ENCODE measurements at places on chromosomes 1 and 21. TPM values are rescaled to one million over a fixed set of nuclear protein-coding genes. Genes with fewer than 3 reads are reported as not detected.

GRCh38 chr1:91545506-91546300 lies 45.1 kb downstream of the CDC7 start:
- H3K4me1 ChIP-seq: no peaks in the 10 kb centered on the region
- H3K4me3 ChIP-seq: no peak overlapping the region
- no peaks in the 10 kb centered on the region for H3K27me3 ChIP-seq
- DNase-seq: no peak

GRCh38 chr1:159218649-159219636 lies 14.3 kb downstream of the ACKR1 start:
- no peaks in the 10 kb centered on the region for H3K27me3 ChIP-seq
- DNase-seq: no peak
- no peak overlapping the region for H3K27ac ChIP-seq
- no peak overlapping the region for H3K4me3 ChIP-seq
- no peaks in the 10 kb centered on the region for H3K4me1 ChIP-seq

PPM1J gene
- 4.6 TPM for total RNA-seq

DNA sequence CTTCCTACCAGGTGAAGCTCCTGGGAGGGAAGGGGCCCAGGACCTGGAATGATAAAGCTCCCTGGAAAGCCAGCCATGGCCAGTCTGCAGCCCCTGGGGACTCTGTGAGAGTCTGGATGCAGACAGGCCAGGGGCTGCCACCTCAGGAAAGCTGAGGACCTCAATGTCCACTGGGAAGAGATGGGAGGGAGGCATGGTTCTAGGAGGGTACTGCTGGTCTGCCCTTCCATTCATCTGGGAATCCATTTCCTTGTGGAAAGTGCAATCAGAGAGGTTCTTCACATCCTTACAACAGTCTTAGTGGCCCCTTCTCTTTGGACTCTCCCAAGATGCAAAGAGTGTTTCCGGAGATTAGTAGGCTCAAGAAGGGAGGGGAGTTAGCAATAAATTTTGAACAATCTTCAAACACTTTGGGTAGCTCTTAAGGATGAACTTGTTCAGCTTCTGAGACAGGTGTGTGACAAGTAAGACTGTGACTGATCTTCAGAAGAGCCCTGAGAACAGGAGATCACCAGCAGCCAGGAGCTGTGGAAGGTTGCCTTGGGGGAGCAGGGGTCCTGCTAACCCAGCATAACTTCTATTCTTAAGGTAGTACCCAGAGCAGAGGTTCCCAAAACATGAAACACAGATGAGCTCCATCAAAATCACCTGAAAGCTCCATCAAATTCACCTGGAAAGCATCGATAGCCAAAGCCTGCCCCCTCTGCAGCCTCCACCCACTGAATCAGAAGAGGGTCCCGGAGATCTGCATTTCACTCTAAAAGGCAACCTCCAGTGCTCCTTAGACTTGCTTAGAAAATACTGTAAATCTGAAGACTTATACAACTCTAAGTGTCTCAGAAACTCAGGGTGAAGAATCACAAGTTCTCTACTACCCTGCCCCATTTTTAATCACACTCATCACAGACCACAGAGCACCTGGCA lies 616 bp upstream of the LAX1 start:
- H3K4me1 ChIP-seq: no peaks in the 10 kb centered on the region
- no peaks in the 10 kb centered on the region for H3K27me3 ChIP-seq
- H3K27ac ChIP-seq: no peak overlapping the region
- DNase-seq: no peak
- H3K4me3 ChIP-seq: no peak overlapping the region

DNA sequence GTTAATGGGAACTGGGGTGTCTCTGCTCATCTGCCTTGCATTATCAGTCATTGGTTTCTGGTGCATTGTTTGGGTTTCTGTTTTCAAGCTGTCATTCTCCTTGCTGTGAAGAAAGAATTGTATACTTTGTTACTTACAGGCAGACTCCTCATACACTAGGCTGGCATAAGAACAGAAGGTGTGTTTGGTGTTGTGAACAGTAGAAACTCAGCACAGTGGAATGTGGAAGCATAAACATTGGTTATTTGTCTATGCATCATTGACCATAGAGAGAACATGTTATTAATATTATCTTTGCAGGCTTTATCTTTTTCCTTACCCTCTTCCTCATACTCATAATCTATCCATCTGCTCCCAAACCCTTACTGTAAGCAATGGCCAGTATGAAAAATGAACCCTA lies 18.2 kb downstream of the C1orf87 start:
- no peak overlapping the region for H3K4me3 ChIP-seq
- DNase-seq: no peak
- no peak overlapping the region for H3K27ac ChIP-seq
- no peaks in the 10 kb centered on the region for H3K27me3 ChIP-seq
- H3K4me1 ChIP-seq: peaks cover 3% of the 10 kb centered on the region

DNA sequence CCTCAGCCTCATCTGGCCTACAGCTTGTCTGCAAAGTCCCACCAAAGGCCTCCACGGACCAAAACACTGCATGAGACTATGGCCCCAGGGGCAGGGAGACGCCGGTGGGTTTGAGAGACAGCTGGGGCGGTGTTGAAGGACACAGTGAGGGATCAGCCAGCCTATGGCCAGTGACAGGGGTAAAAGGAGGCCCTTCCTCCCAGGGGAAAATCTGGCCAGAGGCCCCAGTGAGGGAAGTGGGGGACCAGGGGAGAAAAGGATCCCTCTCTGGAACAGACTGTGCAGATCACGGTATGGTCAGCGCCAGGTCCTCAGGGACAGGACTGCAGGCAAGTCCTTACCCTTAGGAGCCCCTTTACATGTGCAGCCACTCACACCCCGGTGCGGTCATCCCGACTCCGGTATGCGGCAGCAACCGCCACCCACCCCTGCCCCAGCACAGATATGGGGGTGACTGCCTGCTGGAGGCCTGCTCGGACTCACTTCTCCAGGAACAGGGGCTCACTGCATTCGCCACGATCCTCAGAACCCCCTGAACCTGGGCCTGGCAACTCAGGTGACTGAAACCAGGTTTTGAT lies 1.3 kb downstream of the CERS2 start:
- peak; percentile 56 for DNase-seq
- H3K36me3 ChIP-seq: no peaks in the 10 kb centered on the region
- no peaks in the 10 kb centered on the region for H3K27me3 ChIP-seq
- peak overlapping the region; percentile 96 for H3K27ac ChIP-seq

DNA sequence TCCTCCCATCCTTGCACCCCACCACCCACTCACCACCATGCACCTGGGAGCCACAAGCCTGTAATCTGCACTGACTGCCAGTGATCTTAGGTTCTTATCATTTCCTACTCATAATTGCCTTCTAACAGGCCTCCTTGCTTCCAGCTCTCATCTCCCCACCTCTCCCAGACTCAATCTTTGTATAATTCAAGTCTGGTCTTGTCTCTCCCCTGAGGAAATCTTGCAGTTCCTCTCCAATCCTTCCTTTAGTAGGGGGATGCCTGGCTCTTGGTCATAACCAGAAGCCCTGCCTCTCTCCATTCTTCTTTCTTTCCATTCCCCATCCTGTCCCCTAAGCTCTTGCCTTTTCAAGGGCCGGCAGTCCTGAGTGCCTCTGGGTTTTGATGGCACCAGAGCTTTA lies 27.8 kb downstream of the PIGM start:
- H3K27me3 ChIP-seq: no peaks in the 10 kb centered on the region
- no peaks in the 10 kb centered on the region for H3K4me1 ChIP-seq
- DNase-seq: no peak
- H3K4me3 ChIP-seq: no peak overlapping the region
- H3K27ac ChIP-seq: no peak overlapping the region

GRCh38 chr1:84170171-84170570 lies 26.1 kb downstream of the PRKACB start:
- H3K27me3 ChIP-seq: no peaks in the 10 kb centered on the region
- no peak overlapping the region for H3K27ac ChIP-seq
- no peaks in the 10 kb centered on the region for H3K36me3 ChIP-seq
- H3K4me1 ChIP-seq: no peaks in the 10 kb centered on the region

GRCh38 chr1:245316784-245317183 lies 162.0 kb downstream of the KIF26B start:
- no peaks in the 10 kb centered on the region for H3K36me3 ChIP-seq
- DNase-seq: no peak

LEFTY1 gene
- total RNA-seq: 1.3 TPM

DNA sequence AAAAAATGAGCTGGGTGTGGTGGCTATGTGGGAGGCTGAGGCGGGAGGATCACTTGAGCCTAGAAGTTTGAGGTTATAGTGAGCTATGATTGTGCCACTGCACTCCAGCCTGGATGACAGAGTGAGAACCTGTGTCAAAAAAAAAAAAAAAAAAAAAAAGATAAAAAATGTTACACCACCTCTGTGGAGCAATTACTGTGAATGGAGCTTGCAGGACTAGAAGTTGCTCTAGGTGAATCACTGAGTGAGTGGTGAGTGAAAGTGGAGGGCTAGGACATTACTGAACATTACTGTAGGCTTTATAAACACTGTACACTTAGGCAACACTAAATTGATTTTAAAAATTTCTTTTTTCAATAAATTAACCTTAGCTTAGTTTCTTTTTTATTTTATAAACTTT lies 21.9 kb downstream of the TLCD4 start:
- no peak overlapping the region for H3K4me3 ChIP-seq
- no peak for DNase-seq
- H3K27ac ChIP-seq: no peak overlapping the region
- H3K36me3 ChIP-seq: no peaks in the 10 kb centered on the region
